ENCODE measurements at places on chromosomes 4 and X.

- no peak for DNase-seq
Measured at GRCh38 chr4:76283900-76284299, 22.6 kb upstream of the STBD1 start.

GRCh38 chrX:144293229-144293628 is 409.4 kb downstream of the UBE2NL start:
- DNase-seq = no peak

GRCh38 chr4:120990246-120990645 is 67.7 kb upstream of the PRDM5 start:
- DNase-seq = no peak

DNA sequence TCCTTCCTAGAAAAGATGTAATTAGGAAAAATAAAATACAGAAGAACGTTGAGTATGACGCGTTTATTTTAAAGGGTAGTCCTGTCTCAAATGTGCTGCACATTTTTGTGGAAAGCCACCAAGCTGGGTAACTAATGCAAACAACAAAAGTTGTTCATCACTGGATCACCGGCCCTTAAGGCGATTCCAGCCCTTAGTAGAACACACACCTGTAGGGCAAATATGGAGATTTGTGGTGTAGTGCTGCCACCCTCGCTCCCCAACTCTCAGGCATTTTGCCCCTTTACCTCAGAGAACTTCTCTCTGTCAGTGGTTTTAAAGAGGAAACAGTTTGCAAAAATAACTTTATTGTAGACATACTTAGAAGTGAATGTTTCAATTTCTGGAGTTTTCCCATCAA is 1.9 kb downstream of the TBL1X start:
- DNase-seq = no peak

- DNase-seq = no peak
Measured at GRCh38 chr4:143451186-143451585, 62.3 kb upstream of the SMARCA5 start.

DNA sequence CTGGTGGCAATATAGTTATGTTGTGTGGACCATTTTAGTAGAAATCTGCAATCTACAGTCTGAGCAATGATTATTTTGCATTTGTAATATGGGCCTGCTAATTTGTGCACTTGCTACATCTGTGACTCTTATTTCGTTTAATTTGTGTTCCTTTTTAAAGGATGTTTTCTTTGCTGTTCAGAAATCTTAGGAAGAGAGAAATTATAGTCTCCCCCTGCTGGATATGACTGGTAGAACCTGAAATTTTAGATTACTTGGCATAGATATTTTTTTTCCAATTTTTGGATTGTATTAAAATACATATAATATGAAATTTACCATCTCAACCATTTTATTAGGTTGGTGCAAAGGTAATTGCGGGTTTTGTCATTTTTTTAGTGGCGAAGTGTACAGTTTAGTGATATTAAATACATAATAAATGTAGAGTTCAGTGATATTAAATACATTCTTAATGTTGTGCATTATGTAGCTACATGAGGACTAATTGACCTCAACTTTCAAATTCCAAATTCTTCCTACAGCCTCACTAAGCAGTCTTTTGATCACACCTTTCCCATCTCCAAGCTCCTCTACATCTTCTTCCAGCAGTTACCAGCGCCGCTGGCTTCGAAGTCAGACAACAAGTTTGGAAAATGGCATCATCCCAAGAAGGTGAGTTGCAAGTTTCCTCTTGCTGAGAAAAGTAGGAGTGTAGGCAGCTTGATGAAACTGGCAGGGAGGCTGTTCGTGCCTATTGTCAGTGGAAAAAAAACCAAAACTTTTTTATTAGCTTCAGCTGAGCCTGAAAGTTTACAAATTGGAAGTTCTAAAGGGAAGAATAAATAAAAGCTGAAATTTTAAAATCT is 82.2 kb downstream of the FNIP2 start:
- no peak for DNase-seq

DNA sequence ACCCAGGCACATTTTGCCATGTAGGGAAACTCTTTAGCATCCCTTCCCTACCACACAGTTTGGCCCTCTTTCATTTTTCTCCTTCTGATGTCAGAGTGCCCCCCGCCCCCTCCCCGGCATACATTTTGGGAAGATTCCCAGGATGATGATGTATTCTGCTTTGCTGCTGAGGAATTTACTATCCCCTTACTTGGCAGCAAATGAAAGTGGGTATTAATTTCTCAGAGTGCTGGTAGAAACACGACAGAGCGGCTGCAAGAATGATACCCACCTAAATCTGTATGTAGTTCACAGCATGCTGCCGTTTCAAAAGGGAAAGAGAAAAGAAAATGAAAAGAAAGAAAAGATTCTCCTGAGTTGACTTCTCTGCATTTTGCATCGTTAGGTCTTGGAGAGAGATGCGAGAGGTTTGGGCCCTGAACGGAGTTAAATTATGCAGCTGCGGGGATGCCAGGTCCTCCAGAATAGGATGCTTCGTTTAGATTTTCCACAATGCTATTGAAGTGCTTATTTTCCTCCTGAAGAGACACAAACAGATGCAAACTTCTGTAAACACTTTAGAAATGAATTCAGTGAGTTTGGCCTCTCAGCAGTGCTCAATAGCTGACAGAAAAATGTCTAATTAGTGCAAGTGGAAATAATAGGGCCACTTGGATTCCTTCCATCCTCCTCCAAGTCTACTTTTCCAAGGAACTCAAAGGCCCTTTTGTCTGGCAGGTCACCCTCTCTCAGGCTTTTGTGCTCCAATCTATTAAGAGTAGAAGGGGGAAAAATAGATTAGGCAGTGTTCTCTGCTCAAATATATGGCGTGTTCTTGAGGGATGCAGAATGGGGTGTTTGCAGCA is 106.2 kb downstream of the ALPK1 start:
- DNase-seq = no peak
